ENCODE measurements at places on chromosomes 6 and 20. TPM values are rescaled to one million over a fixed set of nuclear protein-coding genes. Genes with fewer than 3 reads are reported as not detected.

- no peak for DNase-seq
Observed at GRCh38 chr20:60191014-60191413, 232.8 kb downstream of the CDH26 start.

- DNase-seq, result no peak
Observed at GRCh38 chr6:118786596-118787453, 107.1 kb upstream of the ASF1A start.

DNA sequence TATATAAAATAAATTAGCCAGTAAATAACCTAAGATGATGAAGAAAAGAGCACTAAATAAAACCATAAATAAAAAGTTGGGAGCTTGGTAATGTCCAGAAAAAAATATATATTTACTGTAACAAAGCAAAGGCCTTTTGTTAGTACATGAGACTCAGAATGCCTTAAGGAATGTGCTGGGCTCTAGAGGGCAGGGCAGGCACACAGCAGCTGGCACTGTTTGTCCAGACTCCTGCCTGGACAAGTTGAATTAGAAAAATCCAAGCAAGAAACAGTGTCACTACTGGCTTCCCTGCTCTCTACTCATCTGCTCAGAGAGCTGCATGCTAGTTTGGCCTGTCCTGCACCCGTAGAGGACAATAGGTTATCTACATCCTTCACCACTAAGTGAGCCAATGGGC lies 8.8 kb downstream of the DEFB129 start:
- no peak for DNase-seq

OR2W1 gene
- total RNA-seq, result not detected

OPN5 gene
- total RNA-seq, result not detected

CNR1 gene
- 30.2 TPM for total RNA-seq
